ENCODE measurements at places on chromosomes 13 and 19.
A peak's percentile ranks its signal among the peaks of the same experiment; 100 is the strongest.

DNA sequence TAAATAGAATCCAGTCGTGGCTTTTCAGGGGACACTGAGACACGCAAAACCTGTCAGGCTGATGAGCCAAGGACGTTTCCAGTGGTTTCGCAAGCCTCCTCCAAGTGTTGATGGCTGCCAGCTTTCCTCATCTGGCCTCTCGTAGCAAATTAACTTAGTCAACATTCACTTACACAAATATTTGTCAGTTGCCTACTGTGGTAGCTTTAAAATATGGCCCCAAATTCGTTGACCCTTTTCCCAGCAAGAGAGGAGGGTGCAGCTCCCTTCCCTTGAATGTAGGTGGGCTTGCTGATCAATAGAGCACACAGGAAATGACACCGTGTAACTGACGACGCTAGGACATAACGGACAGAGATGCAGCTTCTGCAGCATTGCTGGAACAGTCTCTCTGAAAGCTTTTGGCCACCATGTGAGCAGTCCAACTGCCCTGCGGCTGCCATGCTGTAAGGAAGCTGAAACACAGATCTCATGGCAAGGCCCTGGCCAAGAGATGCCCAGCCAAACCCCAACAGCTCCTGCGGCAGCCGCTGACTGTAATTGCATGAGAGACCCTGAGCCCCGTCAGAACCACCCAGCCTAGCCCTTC lies 5.5 kb upstream of the RANBP3 start:
- no peak for DNase-seq

- DNase-seq, result no peak
These were observed 150.4 kb downstream of the PDS5B start for GRCh38 chr13:32736648-32737047.

- no peak for DNase-seq
These were observed 5.8 kb downstream of the CEBPG start for GRCh38 chr19:33379151-33379829.

DNA sequence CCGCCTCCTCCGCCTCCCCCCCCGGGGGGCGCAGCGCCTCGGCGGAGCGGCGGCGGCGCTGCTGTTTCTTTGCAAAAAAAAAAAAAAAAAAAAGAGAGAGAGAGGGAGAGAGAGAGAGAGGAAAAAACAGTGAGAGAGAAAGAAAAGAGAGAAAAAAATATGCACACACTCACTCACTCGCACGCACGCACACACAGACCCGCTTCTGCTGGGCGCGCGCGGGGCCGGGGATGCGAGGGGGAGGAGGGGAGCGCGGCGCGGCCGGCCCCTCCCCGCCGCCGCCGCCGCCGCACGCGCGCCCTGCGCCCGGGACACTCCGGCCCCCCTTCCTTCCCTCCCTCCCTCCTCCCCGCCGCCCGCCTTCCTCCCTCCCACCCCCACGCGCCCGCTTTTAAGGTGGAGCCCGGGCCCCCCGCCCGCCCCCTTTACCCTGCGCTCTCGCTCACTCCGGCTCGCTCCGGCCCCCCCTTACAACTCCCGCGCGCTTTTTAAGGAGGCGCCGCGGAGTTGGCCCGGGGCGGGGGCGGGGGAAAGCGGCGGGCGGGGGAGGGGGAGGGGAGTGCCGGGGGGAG lies at the start of gene SAMD1:
SAMD1 (minus strand) TSS at position 243 of the 572 bp plus-strand sequence.
- peak; percentile 83 for DNase-seq

- DNase-seq, result no peak
These were observed 419.2 kb downstream of the OLFM4 start for GRCh38 chr13:53447863-53448262.

DNA sequence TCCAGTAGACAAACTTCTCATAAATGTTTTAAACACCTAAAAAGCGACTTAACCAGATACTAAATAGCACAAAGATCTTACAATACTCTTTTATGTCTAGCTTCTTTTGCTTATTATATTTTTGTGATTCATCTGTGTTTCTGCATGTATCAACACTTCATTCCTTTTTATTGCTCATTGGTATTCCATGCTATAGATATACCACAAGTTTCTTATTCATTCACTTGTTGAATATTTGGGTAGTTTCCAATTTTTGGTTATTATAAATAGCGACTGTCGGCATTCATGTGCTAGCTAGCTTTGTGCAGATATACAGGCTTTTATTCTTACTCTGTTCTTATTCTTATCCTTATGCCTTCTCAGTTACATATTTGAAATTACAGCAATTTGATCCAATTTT lies 50.0 kb upstream of the RGCC start:
- peak; percentile 26 for DNase-seq

DNA sequence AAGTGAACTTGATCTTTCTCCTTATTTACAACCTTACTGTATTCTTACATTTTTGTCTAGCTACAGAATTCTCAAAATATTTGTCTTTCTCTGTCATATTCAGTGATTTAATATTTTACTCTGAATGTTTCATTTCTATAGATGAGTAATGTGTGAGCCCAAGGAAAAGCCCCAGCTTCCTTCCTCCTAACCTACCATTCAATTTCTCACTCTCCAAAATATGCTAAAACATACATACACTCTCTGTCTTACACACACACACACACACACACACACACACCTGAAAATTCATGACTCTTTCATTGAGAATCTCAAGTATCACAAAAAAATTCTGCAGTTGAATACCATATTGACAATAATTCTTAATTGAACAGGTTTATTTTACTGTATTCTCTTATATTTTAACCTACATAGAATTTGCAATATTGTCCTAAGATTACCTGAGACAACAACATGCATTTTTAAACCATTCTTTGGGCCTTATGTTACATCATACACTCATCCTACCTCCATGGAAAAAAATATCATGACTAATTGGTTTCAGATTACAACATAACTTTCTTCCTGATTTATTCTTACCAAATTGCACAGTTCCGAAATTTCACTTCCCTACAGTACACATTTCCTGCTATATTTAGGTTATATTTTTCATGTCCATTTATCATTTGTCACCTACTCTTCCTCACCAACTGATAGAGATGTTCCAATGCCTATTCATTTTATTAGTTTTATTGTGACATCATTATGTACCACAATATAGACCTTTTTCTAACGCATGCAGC lies 1965.6 kb upstream of the PCDH20 start:
- peak; percentile 31 for DNase-seq

GRCh38 chr19:48718711-48719231 lies 754 bp downstream of the MAMSTR start:
- no peak for DNase-seq

DNA sequence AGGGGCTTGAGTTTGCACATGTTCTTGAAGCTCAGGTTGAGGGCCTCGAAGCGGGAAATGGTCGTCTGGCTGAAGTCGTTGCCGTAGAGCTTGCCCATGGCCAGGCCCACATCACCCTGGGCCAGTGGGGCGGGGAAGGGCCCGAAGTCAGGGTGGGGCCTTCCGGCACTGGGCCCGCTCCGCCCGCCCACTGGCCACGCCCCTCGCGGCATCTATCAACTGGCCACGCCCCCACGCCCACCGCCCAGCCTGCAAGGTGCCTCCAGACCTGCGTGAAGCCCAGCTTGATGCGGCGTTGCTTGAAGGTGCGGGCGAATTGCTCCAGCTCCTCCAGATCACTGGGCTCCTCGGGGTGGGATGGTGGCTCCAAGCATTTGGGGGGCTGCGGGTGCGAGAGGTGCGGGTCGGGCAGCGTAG lies 19.9 kb downstream of the ZNF574 start:
- DNase-seq, result no peak

DNA sequence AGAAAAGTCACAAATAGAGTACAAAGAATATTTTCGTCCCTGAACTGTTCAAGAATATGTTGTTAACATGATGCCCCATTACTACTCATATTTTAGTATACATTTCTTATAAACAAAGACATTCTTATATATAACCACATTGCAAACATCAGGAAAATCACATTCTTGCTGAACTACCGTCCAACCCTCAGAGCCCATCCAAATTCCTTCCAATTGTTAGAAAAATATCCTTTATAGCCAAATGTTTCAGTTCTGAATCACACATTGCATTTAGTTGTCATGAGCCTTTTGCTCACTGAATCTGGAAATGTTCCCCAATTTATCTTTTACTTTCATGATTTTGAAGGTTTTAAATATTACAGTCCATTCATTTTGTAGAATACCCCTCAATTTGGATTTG lies 467.8 kb upstream of the ARGLU1 start:
- DNase-seq, result peak; percentile 78

- no peak for DNase-seq
These were observed 397.3 kb upstream of the MIR17HG start for GRCh38 chr13:90950160-90950559.

DNA sequence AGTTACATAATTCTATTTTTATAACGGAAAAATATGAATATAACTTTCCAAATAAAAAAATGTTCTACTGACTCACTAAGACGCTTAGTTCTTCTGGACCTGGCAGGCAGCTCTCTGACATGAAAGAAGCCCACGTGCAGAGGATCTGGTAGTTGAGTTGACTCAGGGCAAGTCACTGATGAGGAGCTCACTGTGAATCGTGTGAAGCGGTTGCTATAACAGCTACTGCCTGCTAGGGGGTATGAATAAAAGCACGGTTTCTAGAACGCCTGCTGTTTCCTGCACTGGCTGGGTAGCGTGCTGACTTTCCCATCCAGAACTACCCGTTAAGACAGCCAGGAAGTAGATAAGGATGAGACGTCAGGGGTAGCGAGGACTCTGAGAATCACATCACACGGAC lies 54.7 kb upstream of the WASF3 start:
- peak; percentile 71 for DNase-seq

GRCh38 chr13:31982124-31982523 lies 49.5 kb upstream of the FRY start:
- no peak for DNase-seq

DNA sequence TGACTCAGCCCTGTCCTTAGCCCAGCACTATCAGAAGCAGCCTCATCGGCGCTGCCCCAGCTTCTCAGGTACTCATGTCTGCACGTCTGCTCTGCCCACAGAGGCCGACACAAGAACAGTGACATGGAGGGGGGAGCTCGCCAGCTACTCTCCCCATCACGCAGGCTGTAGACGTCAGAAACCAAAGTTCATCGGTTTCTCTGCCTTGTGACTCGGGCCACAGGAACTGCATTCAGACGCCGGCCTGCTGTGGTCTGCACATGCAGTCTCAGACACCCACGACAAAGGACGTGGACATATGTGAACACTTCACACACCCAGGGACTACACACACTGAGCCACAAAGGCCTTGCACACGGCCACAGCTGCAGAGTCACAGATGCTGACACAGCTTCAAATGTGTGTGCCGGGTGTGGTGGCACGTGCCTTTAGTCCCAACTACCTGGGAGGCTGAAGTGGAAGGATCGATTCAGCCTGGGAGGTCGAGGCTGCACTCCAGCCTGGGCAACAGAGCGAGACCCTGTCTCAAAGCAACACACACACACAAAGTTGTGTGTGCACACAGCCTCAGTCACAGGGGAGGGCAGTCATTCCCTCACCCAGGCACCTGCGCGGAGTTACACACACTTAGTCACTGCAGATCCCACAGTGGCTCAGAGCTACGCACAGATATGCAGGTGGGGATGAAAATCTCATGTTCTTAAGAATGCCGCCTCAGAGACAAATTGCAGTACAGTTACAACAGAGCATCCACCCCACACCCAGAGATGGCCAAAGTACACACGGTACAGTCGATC lies 4.9 kb upstream of the ZFP36 start:
- peak; percentile 79 for DNase-seq

DNA sequence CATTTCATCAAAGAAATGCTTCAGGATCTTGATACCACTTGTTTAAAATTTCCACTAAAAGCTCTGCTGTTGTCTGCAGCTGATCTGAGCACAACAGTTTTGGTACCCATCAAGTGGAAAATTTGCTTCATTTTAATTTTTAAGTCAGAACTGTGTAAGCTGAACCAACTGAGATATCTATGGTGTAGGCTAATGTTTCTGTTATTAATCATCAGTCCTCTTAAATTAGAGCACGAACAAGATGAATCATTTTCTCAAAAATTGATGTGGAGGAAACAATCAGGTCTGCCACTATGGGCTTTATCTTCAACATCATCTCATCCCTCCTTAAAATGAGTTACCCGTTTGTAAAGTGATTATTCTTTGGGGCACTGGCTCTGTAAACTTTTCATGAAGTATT lies 221.5 kb upstream of the NBEA start:
- peak; percentile 18 for DNase-seq

DNA sequence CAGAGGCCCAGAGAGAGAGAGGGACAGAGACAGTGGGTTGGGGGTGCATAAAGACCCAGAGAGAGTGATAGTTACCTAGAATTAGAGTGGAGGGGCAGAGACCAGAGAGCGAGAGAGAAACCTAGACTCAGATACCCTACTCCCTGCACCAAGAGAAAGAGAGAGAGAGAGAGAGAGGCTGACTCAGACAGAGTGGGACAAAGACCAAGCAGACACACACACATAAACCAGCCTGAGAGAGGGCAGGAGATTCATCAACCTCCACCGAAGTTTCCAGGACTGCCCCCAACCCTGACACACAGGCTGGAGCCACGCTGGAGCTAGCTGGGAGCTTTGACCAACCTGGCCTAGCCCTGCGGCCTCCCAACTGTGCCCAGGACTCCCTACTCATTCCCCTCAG lies 12.9 kb downstream of the SYT3 start:
- no peak for DNase-seq
